Fibroblast of villous mesenchyme (primary cell): ENCODE measurements at places on chromosomes 5 and 9. TPM values are rescaled to one million over a fixed set of nuclear protein-coding genes. Genes with fewer than 3 reads are reported as not detected.

DNA sequence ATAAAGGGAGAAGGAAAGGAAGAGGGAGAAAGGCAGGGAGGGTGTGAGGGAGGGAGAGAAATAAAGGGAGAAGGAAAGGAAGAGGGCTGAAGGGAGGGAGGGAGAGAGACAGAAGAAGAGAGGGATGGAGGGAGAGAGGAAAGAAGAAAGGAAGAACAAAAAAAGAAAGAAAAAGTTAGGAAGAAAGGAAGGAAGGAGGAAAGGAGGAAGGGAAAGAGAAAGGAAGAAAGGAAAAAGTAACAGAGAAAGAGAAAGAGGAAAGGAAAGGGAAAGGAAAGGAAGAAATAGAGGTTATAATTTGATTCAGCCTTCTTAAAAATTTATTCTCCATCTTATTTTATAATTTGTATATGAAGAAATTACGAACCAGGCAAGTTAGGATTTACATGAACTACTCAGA lies 836.6 kb upstream of the C9orf72 start:
- no peak for DNase-seq

- peak; percentile 7 for DNase-seq
These were observed 131.8 kb upstream of the FBN2 start for GRCh38 chr5:128669803-128670202.

DNA sequence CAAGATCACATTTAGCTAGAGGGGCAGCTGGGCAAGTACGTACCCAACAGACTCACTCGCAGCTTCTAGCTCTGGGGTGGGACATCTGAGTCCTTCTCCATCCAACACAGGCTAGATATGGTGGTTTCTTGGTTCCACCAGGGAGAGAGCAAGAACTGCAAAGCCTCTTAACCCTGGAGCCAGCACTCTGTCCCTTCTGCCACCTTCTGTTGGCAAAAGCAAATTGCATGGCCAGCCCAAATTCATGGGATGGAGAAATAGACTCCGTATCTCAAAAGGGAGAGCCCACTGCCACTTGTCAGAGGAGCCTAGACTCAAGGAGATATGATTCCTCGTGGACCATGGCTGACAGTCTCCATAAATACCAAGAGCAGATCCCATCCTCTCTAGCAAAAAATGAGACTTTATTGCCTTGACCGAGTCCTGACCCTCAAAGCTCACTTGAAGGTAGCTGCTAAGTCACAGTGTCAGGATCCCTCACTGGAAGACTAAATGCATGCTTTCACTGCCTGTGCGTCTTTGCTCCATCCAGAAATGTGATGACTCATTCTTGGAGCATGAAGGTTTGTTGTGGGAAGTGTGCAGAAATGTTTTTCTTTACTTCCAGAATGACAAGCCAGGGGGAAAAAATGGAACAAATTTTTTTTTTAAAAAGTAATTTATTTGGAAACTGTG lies 28.8 kb upstream of the ROR2 start:
- DNase-seq: peak; percentile 90

DNA sequence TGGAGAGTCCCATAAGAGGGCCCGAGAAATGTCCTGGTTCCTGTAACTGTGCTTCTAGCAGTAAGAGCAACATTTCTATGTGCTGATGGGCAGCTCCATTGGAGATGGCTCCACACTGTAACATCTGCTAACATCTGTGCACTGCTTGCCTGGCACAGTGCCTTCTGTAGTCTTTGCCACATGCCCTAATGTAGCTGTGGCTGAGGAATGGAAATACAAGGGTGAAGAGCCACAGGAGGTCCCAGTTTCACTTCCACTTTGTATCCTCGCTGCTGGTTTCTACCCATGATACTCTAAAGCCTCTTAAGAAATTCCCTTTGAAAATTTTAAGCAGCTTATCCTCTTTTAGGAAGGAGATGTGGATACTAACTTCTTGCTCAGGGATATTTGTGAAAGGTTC lies 97.4 kb downstream of the HOMER1 start:
- peak; percentile 48 for DNase-seq

DNA sequence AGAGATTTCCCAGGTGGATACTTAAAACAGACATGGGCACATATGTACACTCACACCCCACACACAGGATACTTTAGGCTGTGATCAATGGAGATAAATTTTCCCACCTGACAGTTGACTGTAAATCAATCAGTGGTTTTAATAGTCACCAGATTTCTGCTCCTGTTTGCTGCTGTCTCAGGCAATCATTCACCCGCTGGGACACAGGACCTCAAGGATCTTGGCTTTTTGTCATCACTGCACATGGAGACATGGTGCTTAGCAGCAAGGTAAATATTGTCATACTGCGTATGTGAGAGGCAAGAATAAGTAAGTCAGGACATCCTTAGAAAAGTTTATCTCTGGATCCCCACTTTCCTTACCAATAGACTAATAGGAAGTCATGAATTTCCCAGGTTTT lies 60.8 kb upstream of the KLF9 start:
- no peak for DNase-seq

DNA sequence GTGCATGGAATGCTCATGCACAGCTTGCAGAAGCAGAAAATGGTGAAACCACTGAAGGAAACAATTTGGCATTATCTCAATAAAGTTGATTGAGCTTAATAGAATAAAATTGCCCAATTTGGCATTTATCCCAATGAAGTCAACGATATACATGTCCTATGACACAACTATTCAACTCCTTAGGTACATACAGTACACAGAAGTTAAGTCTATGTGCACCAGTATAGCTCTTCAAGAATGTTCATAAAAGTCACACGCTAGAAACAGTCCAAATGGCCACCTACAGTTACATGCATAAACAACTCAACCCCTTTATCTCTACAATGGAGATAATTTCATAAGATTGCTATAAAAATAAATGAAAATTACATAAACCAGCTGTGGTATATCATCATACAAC lies 184.5 kb downstream of the DENND1A start:
- peak; percentile 81 for DNase-seq

GRCh38 chr5:95424526-95424925 lies 33.4 kb downstream of the FAM81B start:
- DNase-seq: no peak

- DNase-seq: no peak
These were observed at the start of gene NMUR2 for GRCh38 chr5:152405145-152405544. Gene NMUR2 (minus strand): TSS chr5:152405279. CDS start chr5:152405113, 166 bp downstream.

- DNase-seq: peak; percentile 54
These were observed 25.6 kb downstream of the CEP78 start for GRCh38 chr9:78261403-78262001.

GRCh38 chr5:118597543-118597942 lies 390.8 kb downstream of the DTWD2 start:
- DNase-seq: no peak

DNA sequence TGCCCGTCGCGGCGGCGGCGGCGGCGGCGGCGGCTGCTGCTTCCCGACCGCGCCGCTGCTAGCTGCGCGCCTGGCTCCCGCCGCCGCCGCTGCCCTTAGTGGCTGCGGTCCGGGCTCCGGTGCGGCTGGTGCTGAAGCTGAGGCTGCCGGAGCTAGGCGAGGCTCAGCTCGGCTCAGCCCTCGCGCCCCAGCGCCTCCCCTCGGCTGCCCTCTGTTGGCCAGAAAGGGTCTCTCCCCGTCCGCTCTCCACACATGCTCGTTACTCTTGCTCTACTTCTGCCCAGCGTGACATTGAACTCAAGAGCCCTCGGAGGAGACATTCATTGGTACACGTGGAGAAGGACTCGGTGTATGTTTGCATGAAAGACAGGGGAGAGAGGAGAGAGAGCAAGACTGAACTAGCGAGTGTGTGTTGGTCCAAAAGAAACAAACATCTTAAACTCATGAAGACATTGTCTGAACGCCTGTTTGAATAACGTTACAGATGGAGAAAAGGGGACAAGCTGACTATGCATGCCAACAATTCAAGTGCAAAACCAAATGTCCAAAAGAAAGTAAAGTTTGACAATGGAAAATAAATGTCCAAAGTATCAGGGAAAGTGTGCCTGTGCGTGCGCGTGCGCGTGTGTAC lies at the start of gene HCN1:
Gene HCN1, minus strand, starts transcription at position 175 of the 631 bp plus-strand sequence.
- DNase-seq: peak; percentile 18

DNA sequence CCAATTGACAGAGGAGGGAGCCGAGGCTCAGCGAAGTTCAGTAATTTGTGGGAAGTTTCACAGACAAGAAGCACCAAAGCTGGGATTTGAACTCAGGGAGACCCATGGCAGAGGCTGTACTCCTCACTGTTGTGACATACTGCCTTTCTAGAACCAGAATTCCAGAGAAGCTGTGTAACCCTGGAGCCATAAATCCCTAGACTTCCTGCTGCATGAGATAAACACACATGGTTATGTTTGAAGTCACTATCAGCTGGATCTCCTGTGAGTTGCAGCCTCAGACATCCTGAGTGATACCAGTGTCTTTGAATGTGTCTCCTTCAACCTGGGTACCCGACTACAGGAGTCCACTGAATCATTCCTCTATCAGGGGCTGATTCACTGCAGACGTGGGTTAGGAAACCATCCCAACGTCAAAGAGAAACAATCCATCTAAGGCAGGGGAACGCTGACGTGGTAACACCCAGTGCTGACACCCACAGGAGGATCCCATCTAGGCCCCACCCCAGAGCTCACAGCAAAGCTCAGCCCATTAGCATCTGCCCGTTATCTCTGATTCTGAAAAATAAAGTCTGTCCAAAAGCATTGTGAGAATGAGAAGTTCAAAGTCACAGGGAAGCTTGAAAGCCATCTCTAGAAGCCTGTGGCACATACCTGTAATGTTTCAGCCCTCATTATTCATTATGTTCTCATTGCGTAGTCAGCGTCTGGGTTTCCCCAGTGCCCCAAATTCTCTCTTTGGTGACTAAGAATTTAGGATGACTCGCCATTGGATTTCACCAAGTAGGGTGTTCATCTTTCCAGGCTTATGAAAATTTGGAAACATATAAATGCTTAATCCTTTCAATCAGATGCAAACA lies 36.3 kb upstream of the BASP1 start:
- peak; percentile 100 for DNase-seq

DNA sequence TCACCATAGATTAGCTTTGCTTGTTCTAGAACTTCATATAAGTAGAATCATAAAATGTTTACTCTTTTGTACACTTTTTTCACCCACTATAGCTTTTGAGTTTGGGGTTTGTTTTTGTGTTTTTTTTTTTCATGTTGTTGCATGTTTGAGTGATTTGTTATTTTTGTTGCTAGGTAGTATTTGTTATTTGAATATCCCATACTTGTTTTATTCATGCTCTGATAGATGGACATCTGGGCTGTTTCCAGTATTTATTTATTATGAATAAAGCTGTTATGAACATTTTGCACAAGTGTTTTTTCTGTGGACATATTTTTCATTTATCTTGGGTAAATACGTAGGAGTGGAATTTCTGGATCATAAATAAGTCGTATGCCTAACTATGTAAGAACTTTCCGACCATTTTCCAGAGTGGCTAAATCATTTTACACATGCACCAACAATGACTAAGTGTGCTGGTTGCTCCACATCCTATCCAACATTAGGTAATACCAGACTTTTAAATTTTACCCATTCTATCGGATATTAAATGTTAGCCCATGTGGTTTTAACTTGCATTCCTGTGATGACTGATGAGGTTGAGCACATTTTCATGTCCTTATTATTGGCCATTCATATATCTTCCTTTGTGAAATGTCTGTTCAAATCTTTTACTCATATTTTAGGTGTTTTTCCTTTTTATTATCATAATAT lies 69.1 kb upstream of the NR4A3 start:
- peak; percentile 63 for DNase-seq

- peak; percentile 84 for DNase-seq
These were observed 128.5 kb upstream of the VLDLR start for GRCh38 chr9:2493109-2493508.

GRCh38 chr9:134556531-134557068 lies 85.0 kb upstream of the COL5A1 start:
- DNase-seq: peak; percentile 90

DNA sequence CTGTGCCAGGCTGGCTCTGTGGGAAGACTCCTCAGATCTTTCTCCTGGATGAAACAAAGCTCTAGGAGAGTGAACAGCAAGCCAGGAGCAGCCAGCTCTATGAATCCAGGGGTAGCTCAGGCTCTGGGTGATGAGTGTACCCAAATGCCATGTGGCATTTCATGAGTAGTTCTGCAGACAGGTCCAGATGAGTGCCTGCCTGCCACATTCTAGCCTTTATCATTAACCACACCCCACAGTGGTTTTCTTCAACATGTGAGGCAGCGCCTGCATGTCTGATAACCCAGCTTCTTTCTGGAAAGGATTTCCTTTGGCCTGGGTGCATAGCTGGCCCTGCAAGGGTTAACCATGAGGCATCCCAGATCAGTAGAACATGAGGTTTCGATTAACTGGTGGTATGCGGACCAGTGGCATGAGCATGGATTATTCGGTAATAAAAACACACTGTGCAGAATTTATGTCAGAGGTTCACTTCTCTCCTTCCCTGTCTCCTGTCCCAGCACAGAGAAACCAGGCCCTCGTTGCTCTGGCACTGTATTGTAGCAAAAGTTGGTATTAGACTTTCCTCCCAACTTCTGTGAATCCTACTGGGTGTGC lies 381.9 kb upstream of the ZNF462 start:
- DNase-seq: peak; percentile 6

DNA sequence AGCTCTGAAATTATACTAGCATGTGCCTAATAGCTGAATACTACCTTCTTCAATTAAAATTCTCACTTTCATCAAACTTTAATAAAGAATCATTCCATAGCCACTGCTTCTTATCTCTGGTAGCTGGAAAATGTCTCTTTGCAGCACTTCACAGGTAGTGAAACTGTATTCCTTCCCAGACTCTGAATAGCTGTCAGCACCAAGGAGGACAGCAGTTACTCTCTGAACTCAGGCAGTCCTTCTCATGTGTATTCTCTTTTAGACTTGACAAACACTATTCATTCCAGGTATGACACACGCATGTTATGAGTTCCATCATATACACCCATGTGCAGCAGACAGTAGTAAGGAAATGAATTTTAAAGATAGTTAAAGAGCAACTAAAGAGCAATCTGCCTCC lies 627.1 kb downstream of the EFNA5 start:
- no peak for DNase-seq

DNA sequence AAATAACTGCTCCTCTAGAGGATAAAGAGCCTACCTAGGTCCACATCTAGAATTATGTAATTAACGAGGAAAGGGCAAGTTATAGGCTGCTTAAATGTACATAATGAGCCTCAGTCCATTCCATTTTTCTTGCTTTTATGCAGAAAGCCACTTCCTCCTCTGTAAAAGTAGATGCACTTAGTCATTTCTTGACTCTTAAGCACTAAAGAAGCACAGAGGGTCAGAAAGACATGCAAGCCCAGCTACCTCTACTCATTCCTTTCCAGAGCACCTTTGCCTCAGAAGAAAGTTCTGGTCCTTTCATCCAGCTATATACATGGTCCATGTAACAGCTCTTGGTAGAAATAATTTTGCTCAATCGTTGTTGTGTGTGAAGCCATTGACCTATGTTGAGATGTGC lies 308.0 kb upstream of the NREP start:
- no peak for DNase-seq

GRCh38 chr9:88435336-88435735 lies 47.1 kb downstream of the SPIN1 start:
- DNase-seq: no peak

GRCh38 chr5:141637123-141637766 lies 448 bp downstream of the RELL2 start:
- no peak for DNase-seq

Gene NKD2
- 2.2 and 4.2 TPM in 2 replicates for total RNA-seq

Gene PHF24
- not detected in 2 replicates for total RNA-seq

Gene DBH
- not detected in 2 replicates for total RNA-seq

Gene PCDHB2
- under 0.01 and 0.32 TPM in 2 replicates for total RNA-seq

Gene HMCN2
- under 0.01 TPM in 1 of 2 replicates, not detected in the other for total RNA-seq

Gene SPATA6L
- total RNA-seq: 0.43 and 0.64 TPM in 2 replicates

Gene GBGT1
- 4.7 and 5.8 TPM in 2 replicates for total RNA-seq

Gene TRPM3
- under 0.01 TPM in 2 replicates for total RNA-seq

Gene IFNA17
- total RNA-seq: not detected in 2 replicates

Gene SPATA31E1
- total RNA-seq: not detected in 2 replicates

Gene SPATA31C1
- total RNA-seq: not detected in 2 replicates
